Activated T-cell treated with anti-CD3 and anti-CD28 coated beads for 1 hour (primary cell): ENCODE measurements at places on chromosomes 12 and 14.

DNA sequence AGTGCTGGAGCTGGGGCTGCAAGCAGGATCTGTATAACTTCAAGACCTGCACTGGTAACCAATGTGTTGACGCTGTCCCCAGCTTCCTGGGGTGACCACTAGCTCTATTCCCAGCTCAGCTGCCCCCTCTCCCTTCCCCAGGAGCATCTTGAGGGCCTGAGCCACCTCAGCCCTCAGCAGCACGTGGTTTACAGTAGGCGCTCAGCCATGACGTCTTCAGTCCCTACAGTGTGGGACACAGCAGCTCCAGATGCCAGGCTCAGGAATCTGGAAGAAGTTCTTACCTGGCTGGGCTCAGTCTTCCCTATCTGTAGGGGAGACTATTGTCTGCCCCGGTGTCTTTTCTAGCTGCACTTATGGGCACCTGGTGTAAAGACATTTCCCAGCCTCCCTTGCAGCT lies 8.6 kb downstream of the SDS start:
- DNase-seq = no peak

DNA sequence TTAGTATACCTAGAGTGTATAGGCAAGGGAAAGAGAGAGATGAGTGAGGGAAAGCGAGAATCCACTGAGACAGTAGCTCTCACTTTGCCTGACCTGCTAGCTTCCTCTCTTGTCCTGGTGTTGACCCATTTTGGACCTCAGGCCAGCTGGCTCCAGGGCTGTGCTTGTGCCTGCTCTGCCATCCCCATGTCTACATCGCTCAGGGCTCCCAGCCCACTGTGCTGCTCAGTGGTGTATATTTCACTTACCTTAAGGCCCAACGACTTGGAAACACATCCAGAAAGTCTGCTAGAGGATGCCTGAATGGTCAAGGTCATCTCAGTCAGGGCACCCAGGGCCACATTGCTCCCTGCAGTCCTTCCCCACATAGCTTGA lies 964 bp upstream of the SERPINA4 start:
- DNase-seq = no peak

DNA sequence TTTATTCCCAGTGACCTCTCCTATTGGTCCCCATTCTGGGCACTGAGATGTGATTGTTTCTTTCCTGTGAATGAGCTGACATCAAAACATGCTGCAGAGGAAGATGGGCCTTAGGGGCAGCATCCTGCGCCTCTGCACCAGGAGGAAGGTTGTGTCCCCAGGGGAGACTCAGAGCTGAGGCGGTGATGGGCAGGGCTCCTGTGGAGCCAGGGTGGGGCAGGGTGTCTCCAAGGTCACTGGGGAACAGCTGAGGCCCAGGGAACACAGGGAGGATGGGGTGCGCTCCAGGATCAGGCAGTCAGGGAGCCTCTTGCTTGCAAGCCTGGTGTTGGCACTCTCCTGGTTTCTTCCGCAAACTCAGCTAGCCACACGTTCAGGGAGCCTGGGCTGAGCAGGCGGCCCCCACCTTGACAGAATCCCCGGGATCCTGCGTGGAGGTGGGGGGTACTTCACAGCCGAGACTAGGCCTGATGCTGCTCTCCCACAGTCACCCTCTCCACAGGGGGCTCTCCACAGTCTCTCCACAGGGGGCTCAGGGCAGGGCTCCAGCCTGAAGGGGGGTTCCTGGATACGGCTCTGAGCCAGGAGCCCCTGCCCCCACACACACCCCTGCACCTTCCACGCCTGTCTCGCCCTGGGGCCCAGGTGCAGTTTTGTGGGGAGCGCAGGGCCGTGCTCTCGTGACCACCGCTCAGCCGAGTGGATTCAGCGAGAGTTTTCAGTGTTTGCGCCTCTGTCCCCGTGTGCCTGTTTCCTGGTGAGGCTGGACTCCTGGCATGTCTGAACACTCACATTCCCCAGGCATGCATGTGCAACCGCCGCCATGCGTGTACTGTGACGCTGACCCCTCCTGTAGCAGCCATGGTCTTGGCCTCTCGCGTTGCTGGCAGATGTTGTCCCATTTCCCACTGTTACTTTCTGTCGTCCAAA lies 264.7 kb downstream of the SEC23A start:
- DNase-seq = no peak

DNA sequence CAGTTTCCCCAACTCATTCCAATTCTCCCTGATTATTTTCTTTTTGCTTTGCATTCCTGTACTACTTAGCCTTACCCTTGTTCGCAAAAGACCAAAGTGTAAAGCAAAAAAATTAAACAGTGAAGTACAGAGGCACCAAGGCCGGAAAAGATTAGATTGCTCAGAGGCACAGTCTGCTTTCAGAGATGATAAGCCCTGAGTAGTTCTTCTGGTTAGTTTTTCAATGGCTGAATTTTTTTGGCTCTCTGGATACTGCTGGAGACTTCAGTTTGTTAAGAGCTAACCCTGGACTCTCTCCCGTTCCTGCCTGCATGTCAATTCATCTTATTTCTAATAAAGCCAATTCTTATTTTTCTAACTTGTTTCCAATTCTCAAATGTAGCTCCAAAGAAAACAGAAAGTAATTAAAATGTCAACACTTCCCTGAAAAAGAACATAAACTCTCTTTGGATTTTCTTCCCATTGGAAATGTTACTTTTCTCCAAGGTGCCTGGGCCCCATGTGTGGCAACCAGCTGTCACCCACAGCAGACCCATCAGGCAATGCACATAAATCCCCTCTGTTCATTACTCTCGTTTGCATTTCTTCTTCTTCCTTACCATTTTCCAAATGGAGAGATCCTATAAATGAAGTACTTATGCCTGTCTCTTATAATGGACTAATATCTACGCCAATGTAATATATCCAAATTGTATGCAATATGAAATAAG lies 142.8 kb downstream of the BTG1 start:
- no peak for DNase-seq

DNA sequence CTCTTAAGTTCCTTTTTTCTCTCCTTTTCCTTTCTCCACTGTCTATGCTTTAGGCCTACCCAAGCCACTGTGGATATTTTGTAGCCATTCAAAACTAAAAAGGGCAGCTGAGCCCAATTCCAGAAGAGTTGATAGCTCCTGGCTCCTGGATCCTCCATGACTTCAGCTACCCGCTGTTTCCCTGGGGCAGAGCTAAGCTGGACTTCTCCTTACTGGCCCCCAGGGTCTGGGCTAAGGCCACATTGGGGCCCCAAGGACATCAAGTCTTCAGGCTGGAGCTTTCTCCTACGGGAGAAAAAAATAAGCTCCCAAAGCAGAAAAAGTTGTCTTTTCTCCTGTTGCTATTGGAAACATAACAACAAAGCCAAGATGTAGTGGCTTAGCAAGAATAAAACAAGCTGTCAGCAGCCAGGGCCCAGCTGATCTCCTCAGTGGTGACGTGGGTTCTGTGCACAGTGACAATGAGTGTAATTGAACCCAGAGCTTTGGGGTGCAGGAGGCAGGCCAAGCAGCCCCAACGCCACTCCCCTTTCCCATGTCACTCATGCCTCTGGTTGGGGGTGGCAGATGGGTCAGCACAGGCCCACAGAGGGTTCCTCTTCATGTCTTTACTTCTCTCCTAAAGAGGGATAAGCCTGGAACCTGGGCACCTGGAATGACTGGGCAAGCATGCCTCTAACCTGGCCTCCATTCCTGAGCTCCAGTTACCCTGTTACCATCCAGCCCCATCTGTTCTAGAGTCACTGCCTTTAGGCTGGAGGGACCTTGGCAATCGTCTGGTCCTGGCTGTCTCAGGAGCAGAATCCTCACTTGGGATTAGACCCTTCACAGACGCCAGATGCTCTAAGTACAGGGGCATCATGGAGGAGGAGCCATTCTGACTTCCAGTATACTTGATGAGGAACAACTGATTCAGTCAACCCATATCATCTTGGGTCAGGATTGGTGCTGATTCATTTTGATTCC lies 171.2 kb downstream of the ZFP36L1 start:
- no peak for DNase-seq

DNA sequence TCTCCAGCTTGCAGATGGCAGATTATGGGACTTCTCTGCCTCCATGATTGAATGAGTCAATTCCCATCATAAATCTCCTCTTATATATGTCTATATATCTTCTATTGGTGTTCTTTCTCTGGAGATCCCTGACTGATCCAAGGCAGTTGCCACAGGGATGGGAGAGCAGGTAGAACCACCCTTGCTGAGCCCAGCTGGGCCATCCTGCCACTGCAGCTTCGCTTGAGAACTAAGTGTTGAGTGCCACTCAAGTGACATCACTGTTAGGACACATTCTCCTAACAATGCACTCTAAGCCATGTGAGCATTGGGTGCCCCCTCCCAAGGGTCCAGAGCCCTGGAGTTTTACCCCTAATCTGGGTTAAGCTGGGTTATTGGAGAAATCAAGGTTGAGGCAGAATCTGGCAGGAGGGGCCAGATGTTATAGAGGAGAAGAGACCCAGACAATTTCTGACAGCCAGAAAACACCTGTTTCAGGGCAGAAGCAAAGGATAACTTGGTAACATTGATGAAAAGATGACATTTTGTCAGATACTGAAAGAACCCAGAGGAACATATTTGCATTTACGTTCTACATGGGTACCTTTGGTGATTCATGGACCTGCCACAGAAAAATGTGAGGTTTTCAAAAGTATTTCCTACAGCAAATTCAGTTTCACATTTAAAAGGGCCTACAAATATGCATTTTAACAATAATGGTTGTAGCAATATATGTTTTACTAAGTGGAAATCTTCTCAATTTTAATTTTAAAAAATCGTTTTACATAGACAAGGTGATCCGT lies 57.2 kb upstream of the MAX start:
- no peak for DNase-seq

DNA sequence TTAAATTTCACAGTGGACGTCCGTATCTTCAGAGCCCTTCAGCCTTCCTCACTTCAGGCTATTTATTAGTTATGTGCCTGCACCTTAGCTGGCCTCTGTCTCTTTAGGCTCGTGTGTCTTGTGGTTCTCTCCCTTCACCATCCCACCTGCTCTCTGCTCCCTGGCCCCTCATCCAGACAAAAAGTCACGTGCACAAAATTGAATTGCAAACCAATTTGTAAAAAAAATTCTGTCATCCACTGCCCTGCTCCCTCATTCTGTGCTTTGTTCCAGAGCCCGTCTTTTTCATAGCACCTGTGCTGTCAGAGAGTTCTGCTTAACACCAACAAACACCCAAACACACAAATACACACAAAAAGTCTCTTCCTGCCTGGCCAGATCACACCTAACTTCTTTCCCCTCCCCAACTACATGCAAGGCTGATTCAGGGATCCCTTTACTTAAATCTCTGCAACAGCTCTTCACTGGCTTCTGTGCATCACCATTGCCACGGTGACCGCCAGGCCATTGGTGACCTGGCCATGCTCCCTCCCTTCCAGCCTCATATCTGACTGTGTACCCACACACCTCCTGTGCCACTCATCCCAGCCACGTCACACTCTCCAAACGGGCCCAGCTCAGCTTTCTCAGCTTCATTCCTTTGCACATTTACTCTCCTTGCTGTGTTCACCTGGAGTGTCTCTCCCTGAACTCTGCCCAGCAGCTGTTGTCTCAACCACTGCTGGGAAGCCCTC lies 205.7 kb downstream of the TTC8 start:
- no peak for DNase-seq

- DNase-seq = no peak
Measured at GRCh38 chr14:88075269-88075981, 70.5 kb downstream of the GPR65 start.

GRCh38 chr14:85295318-85295717 lies 234.6 kb upstream of the FLRT2 start:
- no peak for DNase-seq

- DNase-seq = no peak
Measured at GRCh38 chr14:34126586-34126985, 175.7 kb upstream of the EGLN3 start.

DNA sequence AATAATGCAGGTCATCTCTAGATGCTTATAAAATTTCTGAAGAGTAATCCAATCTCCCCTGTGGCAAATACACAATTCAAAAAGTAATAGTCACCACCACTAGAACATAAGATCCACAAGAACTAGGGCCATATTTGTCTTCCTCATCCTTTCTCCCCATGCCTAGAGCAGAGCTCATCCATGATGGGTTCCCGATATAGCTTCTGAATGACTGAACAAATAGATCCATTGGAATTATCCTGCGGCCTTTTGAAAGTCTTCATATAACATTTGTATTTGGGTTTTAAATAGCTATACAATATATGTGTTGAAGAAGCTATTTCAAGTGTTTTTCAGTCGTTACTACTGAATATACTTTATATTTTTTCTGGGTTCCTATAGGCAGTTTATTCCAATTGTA lies 5.7 kb downstream of the DCN start:
- no peak for DNase-seq

DNA sequence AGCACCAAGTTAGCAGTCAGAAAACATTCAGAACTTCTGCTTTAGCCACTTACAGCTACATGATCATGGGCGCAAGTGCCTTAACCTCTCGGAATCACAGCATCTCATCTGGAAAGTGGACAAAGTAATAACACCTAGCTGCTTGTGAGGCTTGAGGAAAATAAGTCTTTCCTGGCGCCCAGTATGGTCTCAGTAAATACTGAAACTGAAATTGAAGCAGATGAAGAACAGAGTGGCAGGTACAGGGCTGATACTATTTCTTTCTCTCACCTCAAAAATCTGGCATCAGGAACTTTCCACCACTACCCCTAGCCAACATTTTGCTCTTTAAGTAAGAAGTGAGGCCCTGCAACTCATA lies 129.7 kb upstream of the FUT8 start:
- no peak for DNase-seq

- DNase-seq = no peak
Measured at GRCh38 chr14:101017806-101018560, 114.5 kb upstream of the RTL1 start.

DNA sequence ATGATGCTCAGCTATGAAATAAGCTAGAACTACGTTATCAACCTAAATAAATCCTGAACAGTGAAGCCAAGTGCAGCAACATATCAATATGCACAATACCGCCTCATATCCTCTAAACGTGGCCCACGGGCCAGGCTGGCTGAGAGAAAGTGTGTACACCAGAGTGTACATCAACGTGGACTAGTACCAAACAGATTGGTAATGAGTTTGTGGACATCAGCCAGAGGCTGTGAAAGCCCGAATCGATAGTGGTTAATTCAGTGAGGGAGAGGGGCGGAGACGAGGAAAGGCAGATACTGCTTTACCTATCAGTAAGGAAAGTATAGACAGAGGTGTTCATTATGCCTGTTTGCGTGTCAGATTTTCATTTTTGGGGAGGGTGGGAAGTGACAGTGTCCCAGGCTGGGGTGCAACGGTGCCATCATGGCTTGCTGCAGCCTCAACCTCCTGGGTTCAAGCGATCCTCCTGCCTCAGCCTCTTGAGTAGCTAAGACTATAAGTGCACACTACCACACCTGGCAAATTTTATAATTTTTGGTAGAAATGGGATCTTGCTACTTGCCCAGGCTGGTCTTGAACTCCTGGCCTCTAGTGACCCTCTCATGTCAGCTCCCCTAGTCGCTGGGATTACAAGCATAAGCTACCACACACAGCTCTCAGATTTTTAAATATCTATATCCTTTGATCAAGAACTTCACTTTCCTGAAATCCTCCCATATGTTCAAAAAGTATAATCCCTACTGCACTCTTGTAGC lies 50.1 kb downstream of the ANAPC7 start:
- DNase-seq = no peak
